ENCODE measurements at places on chromosomes 1 and 21.

GRCh38 chr1:210125143-210125542 lies 107.5 kb upstream of the SERTAD4 start:
- DNase-seq, result no peak

- DNase-seq, result no peak
Observed at GRCh38 chr1:203511513-203511912, 17.6 kb downstream of the OPTC start.

DNA sequence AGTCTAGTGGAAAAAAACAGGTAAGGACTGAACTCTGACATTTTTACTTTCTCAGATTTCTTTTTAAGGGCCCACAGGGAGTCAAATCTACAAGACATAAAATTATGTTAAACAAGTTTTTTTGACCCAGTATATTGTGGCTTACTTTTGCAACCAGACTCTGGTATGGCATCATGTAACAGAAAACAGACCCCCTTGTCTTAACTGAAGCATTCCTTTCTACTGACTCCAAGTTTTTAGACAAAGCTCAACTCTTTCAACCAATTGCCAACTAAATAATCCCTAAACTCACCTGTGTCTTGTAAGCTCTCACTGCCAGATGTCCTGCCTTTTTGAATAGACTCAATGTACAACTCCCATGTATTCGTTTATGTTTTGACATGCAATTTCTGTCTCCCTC lies 64.3 kb downstream of the FASLG start:
- DNase-seq, result no peak

DNA sequence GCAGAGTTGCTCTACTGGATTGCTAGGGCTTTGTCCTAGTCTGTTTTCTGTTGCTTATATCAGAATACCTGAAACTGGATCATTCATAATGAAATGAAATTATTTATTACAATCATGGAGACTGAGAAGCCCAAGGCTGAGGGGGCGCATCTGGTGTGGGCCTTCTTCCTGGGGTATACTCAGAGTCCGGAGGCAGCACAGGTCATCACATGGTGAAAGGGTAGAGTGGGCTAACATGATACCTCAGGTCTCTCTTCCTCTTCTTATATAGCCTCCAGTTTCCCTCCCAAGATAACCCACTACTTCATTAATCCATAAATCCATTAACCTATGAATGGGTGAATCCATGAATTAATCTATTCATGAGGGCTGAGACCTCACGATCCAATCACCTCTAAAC lies 667.6 kb upstream of the NCAM2 start:
- DNase-seq, result no peak

DNA sequence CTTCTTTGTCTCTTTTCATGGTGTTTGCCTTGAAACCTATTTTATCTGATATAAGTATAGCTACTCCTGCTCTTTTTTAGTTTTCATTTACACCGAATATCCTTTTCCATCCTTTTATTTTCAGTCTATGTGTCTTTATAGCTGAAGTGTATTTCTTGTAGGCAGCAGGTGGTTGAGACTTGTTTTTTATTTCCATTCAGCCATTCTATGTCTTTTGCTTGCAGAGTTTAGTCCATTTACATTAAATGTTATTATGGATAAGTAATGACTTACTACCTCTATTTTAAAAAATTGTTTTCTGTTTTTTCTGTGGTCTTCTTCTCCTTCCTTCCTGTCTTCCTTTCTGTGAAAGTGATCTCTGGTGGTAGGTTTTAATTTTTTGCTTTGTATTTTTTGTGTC lies 45.0 kb upstream of the CD55 start:
- DNase-seq, result no peak

- DNase-seq, result no peak
Observed at GRCh38 chr1:165712764-165713163, 14.4 kb upstream of the ALDH9A1 start.

GRCh38 chr1:213994888-213995287 lies 7.1 kb downstream of the PROX1 start:
- DNase-seq, result no peak

GRCh38 chr21:45022736-45023135 lies 51.6 kb upstream of the ADARB1 start:
- DNase-seq, result no peak

GRCh38 chr1:56321150-56321490 lies 258.2 kb downstream of the PLPP3 start:
- DNase-seq, result no peak

DNA sequence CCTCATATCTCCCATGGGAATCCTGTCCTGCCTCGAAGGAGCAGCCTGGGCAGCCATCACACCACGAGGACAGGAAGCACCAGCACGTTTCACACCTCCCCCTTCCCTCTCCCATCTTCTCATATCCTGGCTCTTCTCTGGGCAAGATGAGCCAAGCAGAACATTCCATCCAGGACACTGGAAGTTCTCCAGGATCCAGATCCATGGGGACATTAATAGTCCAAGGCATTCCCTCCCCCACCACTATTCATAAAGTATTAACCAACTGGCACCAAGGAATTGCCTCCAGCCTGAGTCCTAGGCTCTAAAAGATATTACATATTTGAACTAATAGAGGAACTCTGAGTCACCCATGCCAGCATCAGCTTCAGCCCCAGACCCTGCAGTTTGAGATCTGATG lies 8.7 kb downstream of the SLAMF8 start:
- no peak for DNase-seq

GRCh38 chr21:43305336-43305665 lies 121.6 kb downstream of the SIK1 start:
- DNase-seq, result no peak

GRCh38 chr1:65050735-65051134 lies 84.4 kb upstream of the JAK1 start:
- no peak for DNase-seq

- DNase-seq, result no peak
Observed at GRCh38 chr1:1062348-1063163, 11.6 kb downstream of the RNF223 start.

DNA sequence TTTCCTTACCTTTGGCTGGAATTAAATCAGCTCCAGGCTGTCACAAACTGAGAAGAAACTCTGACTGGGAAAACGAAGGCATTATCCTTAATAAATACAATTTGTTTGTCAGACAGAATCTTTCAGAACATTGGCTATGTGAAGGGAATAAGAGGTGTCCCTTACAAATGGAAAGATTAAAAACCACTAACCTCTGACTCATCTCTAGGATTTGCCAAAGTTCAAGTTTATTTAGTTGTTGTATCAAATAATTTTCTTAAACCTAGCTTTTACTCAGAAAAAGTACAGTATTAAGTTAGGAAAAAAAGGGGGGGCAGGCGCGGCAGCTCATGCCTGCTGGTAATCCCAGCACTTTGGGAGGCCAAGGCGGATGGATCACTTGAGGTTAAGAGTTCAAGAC lies 15.7 kb downstream of the SERTAD4 start:
- DNase-seq, result no peak

- DNase-seq, result no peak
Observed at GRCh38 chr21:29942034-29942433, 2.2 kb upstream of the GRIK1 start.

All from stimulated activated CD8-positive, alpha-beta memory T cell treated with anti-CD3 and anti-CD28 coated beads, Interleukin-15, amount 100 ng/mL, for 4 hours (primary cell).